ENCODE measurements at places on chromosomes 4 and X.

- no peak for DNase-seq
These were observed 80.8 kb downstream of the GK start for GRCh38 chrX:30733852-30734660.

DNA sequence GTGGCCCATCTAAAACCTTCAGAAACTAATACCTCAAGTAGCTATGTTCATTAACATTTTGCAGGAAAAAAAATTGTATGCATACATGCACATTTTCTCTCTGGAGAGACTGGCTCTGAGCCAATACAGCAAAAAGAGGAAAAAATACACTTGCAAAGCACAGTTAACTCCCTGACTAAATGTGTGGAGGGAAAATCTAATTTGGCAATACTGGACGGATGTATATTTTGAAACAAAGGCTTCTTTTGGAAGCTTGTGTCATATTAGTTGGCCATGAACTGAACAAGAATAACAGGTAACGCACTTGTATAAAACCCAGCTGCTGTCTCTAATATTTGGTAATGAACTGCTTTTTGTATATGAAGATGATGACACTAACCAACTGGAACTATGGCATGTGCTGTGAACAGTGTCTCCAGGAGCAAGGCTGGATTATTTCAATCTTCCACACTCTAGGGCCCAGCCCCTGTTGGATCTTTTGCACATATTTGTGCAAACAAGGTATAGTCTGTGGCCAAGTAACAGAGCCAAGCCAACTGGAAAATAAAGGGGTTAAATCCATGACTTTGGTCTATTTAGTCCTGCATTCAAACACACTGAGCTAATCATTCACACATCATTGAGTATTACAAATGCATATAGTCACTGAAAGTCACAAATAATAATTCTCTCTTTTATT, 67.9 kb upstream of the NRK start:
- no peak for DNase-seq

- no peak for DNase-seq
These were observed 30.6 kb downstream of the ABHD18 start for GRCh38 chr4:127995776-127996175.

GRCh38 chrX:148457279-148457678, 43.1 kb upstream of the AFF2 start:
- DNase-seq, result no peak

DNA sequence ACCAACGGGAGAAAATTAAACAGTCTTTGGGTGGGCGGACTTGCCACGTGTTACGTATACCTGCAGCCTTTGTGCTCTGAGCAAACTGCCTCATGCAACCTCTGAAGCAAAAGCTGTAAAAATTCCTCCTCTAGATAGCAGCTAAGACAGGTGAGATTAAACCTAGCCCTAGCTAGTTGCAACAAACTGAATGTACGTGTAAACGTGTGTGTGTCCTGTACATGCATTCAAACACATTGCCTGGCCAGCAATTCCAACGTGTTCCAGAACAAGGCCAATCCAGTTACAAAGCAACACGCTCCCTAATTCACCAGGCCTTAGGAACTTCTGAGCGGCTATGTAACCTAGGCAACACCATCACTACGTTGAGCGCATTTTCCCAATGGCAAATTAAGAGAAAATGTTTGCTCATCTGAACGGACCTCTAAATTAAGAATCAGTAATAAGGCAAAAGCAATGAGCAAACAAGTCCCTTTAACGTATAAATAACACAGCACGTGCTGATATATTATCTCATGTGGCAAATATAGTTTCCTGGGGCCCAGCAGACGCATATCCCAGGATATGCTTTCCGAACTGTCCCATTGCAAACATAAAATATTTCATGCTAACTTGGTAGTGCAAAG, 792 bp downstream of the PPID start:
- no peak for DNase-seq

Data from cardiac septum (tissue), 1 donor.